ENCODE measurements at places on chromosomes 12 and 14. TPM values are rescaled to one million over a fixed set of nuclear protein-coding genes. Genes with fewer than 3 reads are reported as not detected.

Gene KRT82
- not detected for polyA plus RNA-seq

Gene CD9
- 173 TPM for polyA plus RNA-seq

Gene MGST1
- 268 TPM for polyA plus RNA-seq

Gene KLHL33
- 0.17 TPM for polyA plus RNA-seq

Gene RNF212B
- polyA plus RNA-seq = 0.95 TPM

Gene GOLGA5
- polyA plus RNA-seq = 7.9 TPM

Gene FOXA1
- 0.05 TPM for polyA plus RNA-seq

Gene CLEC4D
- 0.03 TPM for polyA plus RNA-seq

Gene PIWIL1
- polyA plus RNA-seq = 0.02 TPM

Gene WDR89
- polyA plus RNA-seq = 8.3 TPM

Gene FAM186B
- polyA plus RNA-seq = 0.12 TPM

Gene RTRAF
- polyA plus RNA-seq = 60.2 TPM

Gene HDAC7
- 25.5 TPM for polyA plus RNA-seq

Gene CCDC38
- 0.02 TPM for polyA plus RNA-seq

Gene BBOF1
- 0.26 TPM for polyA plus RNA-seq

Gene ERGIC2
- polyA plus RNA-seq = 16.5 TPM

Gene PRB2
- polyA plus RNA-seq = not detected

Gene TSPAN19
- 0.05 TPM for polyA plus RNA-seq

Gene CPNE6
- 0.05 TPM for polyA plus RNA-seq

Gene COPZ1
- polyA plus RNA-seq = 133 TPM

Gene TAC3
- polyA plus RNA-seq = 45.3 TPM

Gene IRAK3
- polyA plus RNA-seq = 0.28 TPM

Measured in H1 (cell line).